ENCODE measurements at places on chromosomes 6 and 20. TPM values are rescaled to one million over a fixed set of nuclear protein-coding genes. Genes with fewer than 3 reads are reported as not detected.

The TNXB gene
- 13.3 TPM for polyA plus RNA-seq

The KHDRBS2 gene
- polyA plus RNA-seq = not detected

The C20orf144 gene
- not detected for polyA plus RNA-seq

The BANF2 gene
- not detected for polyA plus RNA-seq

The OOEP gene
- not detected for polyA plus RNA-seq

The GHRH gene
- not detected for polyA plus RNA-seq

The PAX1 gene
- polyA plus RNA-seq = not detected

The SLC32A1 gene
- polyA plus RNA-seq = not detected

The FITM2 gene
- polyA plus RNA-seq = 12.5 TPM

The KIF25 gene
- not detected for polyA plus RNA-seq

The DPPA5 gene
- not detected for polyA plus RNA-seq

The SRSF6 gene
- polyA plus RNA-seq = 84.9 TPM

The AVP gene
- 2.1 TPM for polyA plus RNA-seq

The ALDH8A1 gene
- 56.7 TPM for polyA plus RNA-seq

The BRPF3 gene
- 10.2 TPM for polyA plus RNA-seq

The PERP gene
- 24.8 TPM for polyA plus RNA-seq

The SLC22A2 gene
- 73.7 TPM for polyA plus RNA-seq

The CRIP3 gene
- polyA plus RNA-seq = 14.3 TPM

The NECAB3 gene
- 35.6 TPM for polyA plus RNA-seq

The SDHAF4 gene
- 25.6 TPM for polyA plus RNA-seq

The RRAGD gene
- 51.6 TPM for polyA plus RNA-seq

The ENPP4 gene
- 11.5 TPM for polyA plus RNA-seq

The SPTLC3 gene
- polyA plus RNA-seq = 7.1 TPM

The RBPJL gene
- not detected for polyA plus RNA-seq

The PTPRT gene
- polyA plus RNA-seq = not detected

The LY86 gene
- 4.8 TPM for polyA plus RNA-seq

The RIPPLY2 gene
- polyA plus RNA-seq = not detected

The CD164 gene
- polyA plus RNA-seq = 205 TPM

The EPB41L2 gene
- 19.6 TPM for polyA plus RNA-seq

The MANEA gene
- polyA plus RNA-seq = 5.4 TPM

The GSTA4 gene
- 47.4 TPM for polyA plus RNA-seq

The PSORS1C2 gene
- polyA plus RNA-seq = not detected

The CNKSR3 gene
- polyA plus RNA-seq = 13.8 TPM

The IL20RA gene
- polyA plus RNA-seq = 0.34 TPM

The TREM2 gene
- 3.5 TPM for polyA plus RNA-seq

Measured in kidney (tissue), 22 donors.